ENCODE measurements at places on chromosomes 4 and X.

GRCh38 chrX:72021975-72022374 lies 109.7 kb downstream of the RTL5 start:
- no peak for DNase-seq

DNA sequence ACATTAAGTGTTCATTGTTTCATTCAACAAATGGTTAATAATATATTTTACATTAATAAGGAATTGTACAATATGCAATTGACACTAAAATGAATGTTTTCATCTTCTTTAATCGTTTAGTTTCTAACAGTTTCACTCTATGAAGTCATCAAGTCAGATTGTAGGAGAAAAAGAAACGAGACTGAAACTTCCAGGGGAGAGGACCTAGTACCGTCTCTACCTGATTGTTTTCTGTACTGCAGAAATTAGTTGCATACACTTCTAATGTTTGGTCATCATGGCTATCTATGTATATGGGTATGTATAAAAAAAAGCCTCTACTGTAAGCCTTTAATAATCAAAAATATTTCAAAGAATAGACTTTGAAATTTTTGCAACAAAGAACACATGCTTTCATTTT lies 1350.9 kb downstream of the ARAP2 start:
- DNase-seq, result no peak

DNA sequence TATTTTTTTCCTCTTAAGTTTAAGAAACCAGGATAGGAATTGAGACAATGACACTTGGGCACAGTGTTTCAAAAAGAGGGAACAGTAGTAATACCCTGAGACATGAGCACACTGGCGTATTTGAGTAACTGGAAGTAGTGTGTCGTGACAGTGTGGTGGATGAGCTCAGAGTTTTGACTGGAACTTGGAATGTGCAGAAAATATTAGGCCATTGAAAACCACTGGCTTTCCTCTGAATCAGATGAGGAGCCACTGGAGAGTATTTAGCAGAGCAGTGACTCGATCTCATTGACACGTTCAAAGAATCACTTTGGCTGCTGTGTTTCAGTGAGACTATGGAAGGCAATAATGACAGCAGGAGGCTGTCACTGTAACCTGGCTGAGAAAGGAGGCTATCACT lies 1531.2 kb downstream of the STIM2 start:
- no peak for DNase-seq

- no peak for DNase-seq
Observed at GRCh38 chrX:13699183-13699826, 10.4 kb downstream of the RAB9A start.

DNA sequence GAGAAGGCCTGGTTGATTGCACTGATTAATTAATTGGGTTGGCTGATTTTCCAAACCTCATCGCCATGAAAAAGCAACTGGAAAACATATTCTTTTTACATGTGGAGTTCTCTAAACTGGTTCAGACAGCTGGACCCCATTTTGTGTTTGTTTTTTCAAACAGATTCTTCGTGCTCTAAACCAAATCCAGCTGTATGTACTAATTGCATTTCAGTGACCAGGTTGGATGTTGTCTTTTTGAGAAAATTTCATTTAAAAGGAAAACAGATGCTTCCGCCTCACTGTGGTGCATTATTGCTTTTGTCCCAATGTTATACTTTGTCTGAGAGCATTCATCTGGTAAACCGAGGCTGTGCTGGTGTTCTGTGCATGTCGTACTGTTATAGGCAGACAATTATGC lies 67.8 kb upstream of the LNX1 start:
- no peak for DNase-seq

Data from right renal cortex interstitium (tissue), 3 donors.